ENCODE measurements at places on chromosomes 3 and 15. TPM values are rescaled to one million over a fixed set of nuclear protein-coding genes. Genes with fewer than 3 reads are reported as not detected.

CPNE4 gene
- total RNA-seq = not detected

ISY1 gene
- 84.6 TPM for total RNA-seq

WDR76 gene
- 71.4 TPM for total RNA-seq

DNA sequence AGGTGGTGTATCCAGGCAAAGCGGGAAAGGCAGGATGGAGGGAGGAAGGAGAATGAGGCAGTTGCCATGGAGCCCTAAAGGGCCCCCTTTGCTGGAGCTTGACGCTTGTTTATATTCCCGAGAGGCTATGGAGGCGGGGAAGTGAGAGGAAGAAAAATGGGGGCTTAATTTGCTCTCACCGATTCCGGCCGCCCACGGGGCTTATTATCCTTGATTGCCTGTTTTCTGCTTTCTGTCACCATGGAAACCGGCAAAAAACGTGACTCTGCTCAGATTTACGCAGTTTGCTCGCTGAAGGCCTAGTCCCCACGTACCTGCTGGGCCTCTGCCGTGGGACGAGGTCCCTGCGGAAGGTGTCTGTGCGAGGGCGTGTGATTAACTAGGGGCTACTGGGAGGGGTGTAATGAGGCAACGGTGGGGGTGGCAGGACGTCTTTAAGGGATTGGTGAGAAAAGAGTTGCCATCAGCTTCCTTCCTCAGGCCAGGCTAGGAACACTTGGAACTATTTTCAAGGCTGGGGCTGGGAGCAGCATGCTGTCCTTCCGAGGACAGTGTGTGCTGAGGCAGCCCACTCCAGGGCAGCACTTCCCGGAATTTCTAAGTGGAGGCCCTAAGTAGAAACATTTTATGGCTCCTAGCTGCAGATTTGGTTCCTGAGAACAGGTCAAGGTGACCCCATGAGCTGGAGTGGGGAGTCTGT, 110.8 kb upstream of the NDN start:
- H3K4me1 ChIP-seq = no peaks in the 10 kb centered on the region
- H3K27me3 ChIP-seq = no peaks in the 10 kb centered on the region
- no peak for DNase-seq
- H3K36me3 ChIP-seq = no peaks in the 10 kb centered on the region

DNA sequence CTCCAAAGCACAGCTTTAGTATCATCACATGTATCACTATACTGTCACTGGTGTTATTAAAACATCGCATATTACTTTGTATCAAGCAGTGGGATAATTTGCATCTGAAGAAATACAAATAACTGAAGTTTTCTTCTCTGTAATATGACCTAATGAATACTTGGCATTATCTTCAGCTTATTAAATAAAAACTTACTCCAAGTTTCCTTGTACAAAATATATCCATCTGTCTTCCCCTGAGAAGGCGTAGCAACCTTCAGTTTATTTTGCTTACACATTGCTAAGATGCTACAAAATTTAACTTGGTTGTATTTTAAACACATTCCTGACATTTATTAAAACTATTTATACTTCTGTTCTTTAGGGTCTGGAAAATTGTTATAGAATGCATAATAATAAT, 13.7 kb downstream of the FGF7 start:
- no peaks in the 10 kb centered on the region for H3K27me3 ChIP-seq
- no peak overlapping the region for H3K4me3 ChIP-seq
- no peak overlapping the region for H3K27ac ChIP-seq
- no peaks in the 10 kb centered on the region for H3K4me1 ChIP-seq

DNA sequence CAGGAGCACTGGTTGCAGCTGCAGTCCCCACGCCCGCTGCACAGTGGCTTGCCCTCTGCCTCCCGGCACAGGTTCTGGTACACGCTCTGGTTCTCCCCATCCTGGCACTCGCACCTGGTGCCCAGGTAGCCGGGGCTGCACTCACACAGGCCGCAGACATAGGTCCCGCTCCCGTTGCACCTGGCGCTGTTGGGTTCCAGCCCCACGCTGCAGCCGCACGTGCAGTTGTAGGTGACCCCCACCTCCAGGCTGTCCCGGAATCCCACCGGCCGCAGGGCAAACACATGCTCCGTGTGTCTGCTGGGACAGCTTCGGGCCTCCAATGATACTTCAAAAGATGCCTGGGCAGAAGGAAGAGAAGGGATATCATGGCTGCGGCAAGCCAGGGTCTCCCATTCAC, 66.2 kb downstream of the UMPS start:
- no peaks in the 10 kb centered on the region for H3K4me1 ChIP-seq
- no peaks in the 10 kb centered on the region for H3K36me3 ChIP-seq
- H3K4me3 ChIP-seq = no peak overlapping the region
- DNase-seq = no peak

UPK1B gene
- not detected for total RNA-seq

MINAR1 gene
- total RNA-seq = 0.35 TPM

- H3K4me3 ChIP-seq = no peak overlapping the region
- no peak overlapping the region for H3K27ac ChIP-seq
- no peaks in the 10 kb centered on the region for H3K27me3 ChIP-seq
- no peaks in the 10 kb centered on the region for H3K36me3 ChIP-seq
- DNase-seq = no peak
Measured at GRCh38 chr3:54123003-54123775, 837 bp downstream of the CACNA2D3 start.

MIX23 gene
- 175 TPM for total RNA-seq

DNA sequence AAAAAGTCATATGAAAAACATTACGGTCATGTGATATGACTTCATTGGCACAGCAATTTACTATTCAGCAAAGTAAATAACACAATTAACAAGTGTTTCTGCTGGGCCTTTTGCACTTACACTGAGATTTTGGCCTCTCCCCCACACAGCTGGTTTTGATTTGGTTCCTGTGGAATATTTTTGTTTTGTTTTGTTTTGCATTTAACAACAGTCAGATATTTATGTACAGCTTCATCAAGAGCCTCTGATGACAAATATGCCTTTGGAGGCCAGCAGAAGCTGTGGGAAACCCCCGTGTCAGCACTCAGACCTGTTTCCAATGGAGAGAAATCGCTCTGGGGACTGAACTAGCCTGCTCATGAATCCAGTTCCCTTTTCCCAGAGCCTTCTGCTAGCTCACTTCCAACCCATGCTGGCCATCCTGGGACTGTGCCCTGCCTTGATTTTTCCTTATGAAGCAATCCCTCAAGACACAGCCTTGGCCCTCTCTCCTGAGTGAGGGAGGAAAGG, 161.9 kb downstream of the ATG7 start:
- no peaks in the 10 kb centered on the region for H3K27me3 ChIP-seq
- H3K4me3 ChIP-seq = no peak overlapping the region
- H3K36me3 ChIP-seq = no peaks in the 10 kb centered on the region

DNA sequence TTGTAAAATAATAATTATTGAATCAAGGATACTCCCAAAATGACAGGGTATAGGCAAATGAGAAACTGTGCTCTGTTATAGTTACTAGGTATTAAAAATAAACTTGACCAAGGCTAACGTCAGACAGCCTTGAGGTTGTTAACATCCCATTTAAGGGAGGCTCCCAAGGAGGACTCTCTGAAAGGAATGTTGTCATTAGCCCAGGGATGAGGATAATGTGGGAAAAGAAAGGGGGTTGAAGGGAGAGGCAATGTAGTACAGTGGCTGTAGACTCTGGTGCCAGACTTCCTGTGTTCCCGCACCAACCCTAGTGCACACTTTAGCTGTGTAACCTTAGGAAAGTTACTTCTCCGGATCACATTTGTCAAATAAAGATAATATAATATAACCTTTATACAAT, 47.0 kb upstream of the RARB start:
- no peaks in the 10 kb centered on the region for H3K27me3 ChIP-seq
- no peak overlapping the region for H3K27ac ChIP-seq
